ENCODE measurements at places on chromosomes 3 and 15.

DNA sequence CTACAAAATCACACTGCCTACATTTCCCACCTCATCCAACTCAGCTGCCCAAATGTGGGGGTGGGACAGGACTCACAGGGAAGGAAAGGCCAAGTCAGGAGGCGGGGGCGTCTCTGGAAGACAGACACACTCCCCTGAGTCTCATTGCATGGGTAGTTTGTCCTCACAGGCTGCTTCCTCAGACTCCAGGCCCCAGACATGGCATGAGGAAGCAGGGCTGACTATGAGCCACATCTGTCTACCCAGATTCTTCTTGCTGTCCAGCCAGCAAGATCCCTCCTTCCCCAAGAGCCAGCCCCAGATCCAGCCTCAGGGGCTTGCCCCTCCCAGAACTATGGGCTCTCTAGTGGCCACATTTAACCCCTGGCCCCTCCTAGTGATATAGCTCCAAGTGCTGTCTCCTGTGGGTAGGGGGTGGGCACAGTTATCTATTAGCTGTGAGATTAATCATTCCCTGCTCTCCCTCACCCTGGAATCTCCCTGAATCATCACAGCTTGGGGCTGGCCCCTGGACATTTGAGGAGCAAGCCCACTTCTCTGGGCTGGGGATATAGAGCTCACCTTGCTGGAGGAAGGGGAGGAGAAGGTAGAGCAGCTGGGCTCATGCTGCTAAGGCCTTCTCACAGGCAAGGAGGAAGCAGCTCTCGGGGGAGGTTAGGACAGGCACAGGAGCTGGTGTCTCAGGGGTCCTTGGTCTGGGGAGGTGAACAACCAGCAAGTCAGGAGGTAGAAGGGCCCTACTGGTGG, 2.1 kb upstream of the CCDC33 start:
- DNase-seq: no peak

DNA sequence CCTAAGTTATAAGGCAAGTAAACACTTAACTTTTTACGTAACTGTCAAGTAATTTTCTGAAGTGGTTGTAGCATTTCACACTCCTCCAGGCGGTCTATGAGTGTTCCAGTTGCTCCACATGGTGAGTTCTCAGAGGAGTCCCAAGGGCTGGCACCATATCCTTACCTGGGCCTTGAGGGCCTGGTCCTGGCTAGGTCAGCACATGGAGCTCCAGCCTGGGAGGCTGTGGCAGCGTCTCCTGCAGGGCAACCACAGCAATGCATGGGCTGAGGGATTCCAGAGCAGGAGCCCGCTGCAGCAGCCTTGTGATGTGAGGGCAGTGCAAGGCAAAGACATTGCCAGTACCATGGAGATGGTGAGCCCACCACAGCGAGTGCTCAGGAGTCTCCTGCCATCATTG, 32.2 kb upstream of the LYZL4 start:
- no peak for DNase-seq

DNA sequence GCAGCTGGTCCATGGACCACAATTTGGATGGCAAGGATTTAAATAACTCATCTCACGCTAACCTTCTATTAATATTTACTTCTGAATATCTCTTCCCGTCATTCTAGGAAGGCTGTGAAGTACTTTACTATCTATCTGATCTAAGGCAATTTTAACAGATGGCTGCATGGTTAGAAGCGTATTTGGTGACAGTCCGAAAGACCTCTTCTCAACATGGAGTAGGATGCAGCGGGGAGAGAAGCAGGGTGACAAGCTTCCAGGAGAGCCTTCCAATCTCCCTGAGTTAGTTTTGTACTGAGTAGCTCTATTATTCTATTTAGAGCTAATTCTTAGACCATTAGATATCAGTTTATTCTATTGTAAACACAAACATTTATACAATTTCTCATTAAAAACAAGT, 309.4 kb downstream of the PLCL2 start:
- DNase-seq: no peak

DNA sequence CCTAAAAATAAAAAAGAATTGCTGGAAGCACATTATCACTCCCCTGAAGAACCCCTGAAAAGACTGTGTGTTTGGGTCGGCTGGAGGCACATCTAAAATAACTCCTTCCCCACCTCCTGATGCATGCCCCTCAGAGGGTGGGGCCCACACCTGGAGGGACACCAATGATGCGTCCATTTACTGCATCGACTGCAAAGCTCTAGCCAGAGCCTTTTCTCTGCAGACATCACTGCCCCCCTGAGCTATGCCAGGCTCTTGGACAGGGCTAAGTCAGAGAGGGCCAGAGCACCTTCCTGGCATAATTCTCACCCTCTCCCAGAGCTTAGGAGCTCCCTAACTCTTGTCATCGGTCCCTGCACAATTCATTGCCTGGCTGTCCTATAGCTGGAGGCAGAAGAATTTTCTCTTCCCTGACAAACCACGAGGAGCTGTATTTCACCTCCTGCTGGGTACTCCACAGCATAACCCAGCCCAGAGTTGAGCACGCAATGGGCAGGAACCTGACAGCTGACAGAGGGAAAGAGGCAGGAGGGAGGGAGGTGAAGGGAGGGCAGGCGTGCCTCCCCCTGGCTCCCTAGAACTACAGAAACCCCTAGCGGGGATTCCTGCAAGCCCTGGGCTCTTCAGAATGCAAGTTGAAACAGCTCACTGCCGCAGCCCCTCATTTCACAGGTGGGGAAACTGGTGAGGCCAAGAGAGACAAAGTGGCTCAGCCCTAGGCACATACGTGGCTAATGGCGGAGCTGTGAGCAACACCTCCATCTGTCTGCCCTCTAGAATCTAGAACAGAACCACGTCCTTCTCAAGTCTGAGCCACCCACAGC, 46.6 kb downstream of the XXYLT1 start:
- DNase-seq: no peak

Data from AG04450 (cell line).